ENCODE measurements at places on chromosomes 13 and 19.
A peak's percentile ranks its signal among the peaks of the same experiment; 100 is the strongest.

GRCh38 chr13:110445183-110445582, 116.3 kb downstream of the RAB20 start:
- DNase-seq = no peak

- no peak for DNase-seq
These were observed 2673.8 kb downstream of the PCDH9 start for GRCh38 chr13:64556376-64556775.

- DNase-seq = no peak
These were observed 1.4 kb upstream of the PLIN4 start for GRCh38 chr19:4519521-4520277.

GRCh38 chr19:5016781-5017180, 47.9 kb downstream of the KDM4B start:
- no peak for DNase-seq

GRCh38 chr19:32555786-32556185, 25.2 kb upstream of the PDCD5 start:
- DNase-seq = no peak

GRCh38 chr19:9768175-9769112, at the start of gene ZNF846:
ZNF846 (minus strand) TSS chr19:9768738; CDS start chr19:9764950, 3,788 bp downstream.
- peak; percentile 93 for DNase-seq

GRCh38 chr19:5484398-5485285, 29.4 kb downstream of the ZNRF4 start:
- DNase-seq = no peak

DNA sequence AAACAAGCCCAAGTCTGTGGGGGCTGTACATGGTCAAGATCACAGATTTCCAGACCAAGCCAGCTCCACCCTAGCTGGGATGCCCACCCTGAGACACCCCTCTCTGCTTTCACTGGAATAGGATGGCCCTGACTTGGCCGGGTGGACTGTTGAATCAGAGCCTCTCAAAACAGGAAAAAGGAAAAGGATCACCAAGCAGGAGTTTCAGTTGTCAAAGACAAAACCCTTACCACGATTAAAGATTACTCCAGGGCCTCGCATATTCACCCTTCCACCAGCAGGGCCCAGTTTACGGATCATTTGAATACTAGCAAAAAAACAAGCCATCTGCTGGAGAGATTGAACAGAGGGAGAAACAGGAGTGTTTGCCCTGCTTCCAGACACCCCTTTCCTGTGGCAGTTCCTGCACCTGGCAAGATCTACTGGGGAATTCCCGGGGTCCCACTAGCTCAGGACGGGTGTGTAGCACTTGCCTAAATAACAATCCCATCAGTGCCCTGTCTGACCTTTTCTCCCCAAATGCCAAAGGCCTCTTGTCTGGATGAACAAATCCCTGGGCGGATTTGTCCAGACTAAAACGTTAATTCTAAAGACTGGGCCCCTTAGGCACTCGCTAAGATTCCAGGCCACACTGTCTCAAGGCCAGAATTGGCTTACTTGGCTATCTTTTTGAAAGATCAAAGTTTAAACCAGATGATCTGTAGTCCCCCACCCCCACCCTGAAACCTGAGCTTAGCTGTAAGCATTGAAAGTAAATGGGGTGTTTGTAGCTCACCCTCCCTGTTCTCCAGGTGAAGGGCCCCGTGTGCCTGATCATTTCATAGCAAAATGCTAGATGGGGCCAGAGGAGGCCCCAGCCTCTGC, 38.4 kb downstream of the ACTN4 start:
- DNase-seq = peak; percentile 63

GRCh38 chr13:80778297-80778696, 437.4 kb upstream of the SPRY2 start:
- DNase-seq = no peak

DNA sequence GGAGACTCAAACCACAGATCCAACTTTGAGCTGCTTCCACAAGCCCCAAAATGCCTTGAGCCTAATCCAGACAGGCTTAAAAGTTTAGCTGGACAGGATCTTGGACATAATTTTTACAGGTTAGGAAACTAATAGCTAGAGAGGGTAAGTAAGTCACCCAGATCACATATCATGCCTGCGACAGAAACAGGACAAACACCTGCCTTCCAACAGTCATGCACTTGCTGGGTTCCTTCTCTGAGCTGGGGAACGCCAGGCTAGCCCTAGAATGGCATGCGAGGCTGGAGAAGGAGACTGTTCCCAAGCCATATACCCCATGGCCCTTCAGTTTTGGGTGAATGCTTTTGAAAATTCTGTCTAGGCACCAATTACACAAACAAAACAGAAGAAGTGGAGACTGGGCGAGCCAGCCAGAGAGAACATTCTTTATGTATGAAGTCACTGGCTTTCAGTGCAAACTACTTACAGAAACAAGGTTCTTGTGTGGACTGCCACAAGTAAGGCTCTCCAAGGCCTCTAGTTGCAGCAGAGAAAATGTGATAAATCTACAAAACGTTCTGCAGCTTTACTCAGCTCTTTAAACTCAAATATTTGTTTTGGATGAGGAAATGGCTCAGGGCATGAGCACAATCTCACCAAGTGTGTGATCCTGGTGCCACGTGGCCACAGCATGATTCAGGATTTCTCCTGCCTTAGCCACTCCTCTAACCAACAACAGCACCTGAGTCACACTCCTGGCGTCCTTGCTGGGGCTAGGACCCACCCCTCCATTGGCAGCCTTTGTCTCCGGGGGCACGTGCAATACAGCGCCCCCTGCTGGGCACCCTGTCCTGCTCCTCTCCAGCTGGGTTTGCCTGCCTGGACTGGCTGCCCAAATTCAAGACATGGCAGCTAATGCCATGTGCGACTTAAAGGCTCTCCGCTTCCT, 73.4 kb upstream of the UBL3 start:
- DNase-seq = peak; percentile 77

- no peak for DNase-seq
These were observed 11.6 kb upstream of the ZBTB45 start for GRCh38 chr19:58531034-58531840.

DNA sequence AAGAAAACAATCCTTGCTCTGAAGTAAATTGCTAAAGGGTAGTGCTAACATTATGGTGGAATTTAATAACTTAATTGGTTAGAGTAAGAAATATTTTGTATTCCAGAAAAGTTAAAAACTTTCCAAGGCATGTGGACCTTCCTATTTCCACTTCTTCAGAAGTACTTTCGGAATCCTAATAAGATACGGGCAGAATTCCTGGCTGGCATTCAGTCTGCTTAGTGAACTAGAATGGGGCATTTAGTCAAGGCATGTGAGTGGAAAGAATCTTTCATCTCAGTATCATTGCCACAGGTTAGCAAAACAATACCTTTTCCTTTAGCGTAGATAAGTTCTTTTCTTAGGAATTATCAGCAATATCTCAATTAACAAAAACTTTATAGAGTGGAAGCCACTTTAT, 85.1 kb downstream of the TNFRSF19 start:
- DNase-seq = no peak

- no peak for DNase-seq
These were observed 329.3 kb downstream of the SPRY2 start for GRCh38 chr13:80011448-80012212.

GRCh38 chr13:61415749-61416148, at the start of gene PCDH20:
PCDH20 (minus strand) TSS chr13:61415849; CDS start chr13:61415158, 691 bp downstream.
- DNase-seq = no peak

- DNase-seq = no peak
These were observed 7.9 kb upstream of the NEK5 start for GRCh38 chr13:52136763-52137162.

GRCh38 chr19:54302257-54302656, 10.7 kb downstream of the LILRA5 start:
- no peak for DNase-seq

- peak; percentile 13 for DNase-seq
These were observed 22.5 kb downstream of the PABPC3 start for GRCh38 chr13:25118378-25118905.

GRCh38 chr13:106385654-106386053, 149.8 kb downstream of the EFNB2 start:
- DNase-seq = no peak

GRCh38 chr19:1042689-1043511, 3.0 kb downstream of the ABCA7 start:
- no peak for DNase-seq

DNA sequence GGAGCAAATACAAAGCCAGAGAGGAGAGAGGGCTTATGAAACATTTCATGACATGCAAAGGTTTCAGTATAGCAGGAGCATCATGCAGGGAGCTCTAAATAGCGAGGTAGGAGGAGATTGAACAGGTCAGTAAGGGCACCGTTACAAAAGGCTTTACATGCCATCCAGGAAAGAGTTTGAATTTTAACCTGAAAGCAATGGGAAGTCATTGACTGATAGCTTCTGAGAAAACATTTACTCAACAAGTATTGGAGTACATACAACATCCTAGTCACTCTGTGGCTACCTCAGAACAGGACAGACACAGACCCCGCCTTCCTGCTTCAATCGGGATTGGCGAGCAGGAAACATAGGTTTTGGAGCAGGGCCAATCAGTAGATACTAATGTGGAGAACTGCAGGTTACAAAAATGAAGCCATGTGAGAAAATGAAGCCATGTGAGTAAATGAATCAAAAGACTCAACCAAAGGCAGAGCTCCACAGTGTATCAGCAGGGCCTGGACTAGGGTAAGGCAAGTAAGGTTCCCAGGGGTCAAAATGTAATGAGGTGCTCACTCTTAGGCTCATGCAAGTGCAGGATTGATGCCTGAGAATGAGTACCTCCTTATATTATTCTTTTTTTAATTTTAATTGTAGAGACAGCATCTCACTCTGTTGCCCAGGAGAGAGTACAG, 46.8 kb upstream of the FNDC3A start:
- no peak for DNase-seq

DNA sequence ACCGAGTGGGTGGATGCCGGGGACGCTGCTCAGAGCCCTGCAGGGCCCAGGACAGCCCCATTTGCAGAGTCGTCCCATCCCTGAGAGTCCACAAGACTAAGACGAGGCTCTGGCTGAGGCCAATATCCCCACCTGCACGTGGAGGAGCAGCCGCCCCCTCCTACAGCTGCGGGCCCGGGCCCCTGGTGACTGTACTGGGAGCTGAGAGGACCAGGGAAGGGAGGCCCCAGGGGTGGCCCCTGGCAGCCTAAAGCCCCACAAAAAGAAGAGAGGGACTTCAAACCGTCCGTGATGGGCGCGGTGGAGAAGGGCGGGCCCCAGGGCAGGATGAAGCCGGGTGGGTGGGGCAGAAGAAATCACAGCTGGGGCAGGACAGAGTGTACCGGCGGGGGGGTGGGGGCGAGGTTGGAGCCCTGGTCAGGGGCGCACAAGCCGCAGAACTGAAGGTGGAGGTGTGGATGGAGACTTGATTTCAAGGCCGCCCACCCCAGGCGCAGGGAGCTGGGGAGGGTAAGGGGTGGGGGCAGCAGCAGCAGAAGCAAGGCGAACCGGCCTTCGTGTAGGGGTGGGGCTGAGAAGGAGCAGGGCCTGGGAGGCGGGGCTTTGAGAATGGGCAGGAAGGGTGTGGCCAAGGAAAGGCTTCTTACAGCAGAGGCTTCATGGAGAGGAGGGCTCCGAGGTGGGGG, 12.9 kb downstream of the CFD start:
- no peak for DNase-seq
